SK-N-MC (cell line): ENCODE measurements at places on chromosomes 7 and 10.

DNA sequence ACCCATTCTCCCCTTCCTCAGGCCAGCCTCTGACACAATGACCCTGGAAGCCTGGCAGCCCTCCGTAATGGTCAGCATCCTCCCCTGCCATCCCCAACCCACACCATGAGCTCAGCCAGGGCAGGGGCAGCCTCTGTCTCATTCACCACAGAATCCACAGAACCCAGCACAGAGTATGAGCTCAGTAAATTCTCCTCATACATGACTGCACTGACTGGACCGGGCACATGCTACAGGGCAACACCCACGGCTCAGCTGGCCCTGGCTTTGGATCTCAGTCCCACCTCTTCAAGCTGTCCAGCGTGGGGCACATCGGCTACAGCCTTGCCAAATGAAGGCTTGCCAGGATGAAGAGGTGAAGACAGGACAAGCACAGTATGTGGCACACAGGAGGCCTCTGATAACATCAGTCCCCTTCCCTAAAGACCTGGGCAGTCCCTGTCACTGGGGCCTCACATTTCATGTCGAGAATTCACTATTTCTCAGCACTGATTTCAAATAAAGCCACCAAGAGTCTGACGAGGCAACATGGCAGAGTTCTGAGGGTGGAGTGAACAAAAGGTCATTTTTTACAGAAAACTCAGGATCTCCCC lies 7.9 kb downstream of the GPRIN2 start:
- DNase-seq, result no peak

GRCh38 chr7:4798706-4799235 lies 23.3 kb downstream of the AP5Z1 start:
- no peak for DNase-seq

- DNase-seq, result no peak
These were observed 213.6 kb upstream of the DPP6 start for GRCh38 chr7:153838591-153838990.

DNA sequence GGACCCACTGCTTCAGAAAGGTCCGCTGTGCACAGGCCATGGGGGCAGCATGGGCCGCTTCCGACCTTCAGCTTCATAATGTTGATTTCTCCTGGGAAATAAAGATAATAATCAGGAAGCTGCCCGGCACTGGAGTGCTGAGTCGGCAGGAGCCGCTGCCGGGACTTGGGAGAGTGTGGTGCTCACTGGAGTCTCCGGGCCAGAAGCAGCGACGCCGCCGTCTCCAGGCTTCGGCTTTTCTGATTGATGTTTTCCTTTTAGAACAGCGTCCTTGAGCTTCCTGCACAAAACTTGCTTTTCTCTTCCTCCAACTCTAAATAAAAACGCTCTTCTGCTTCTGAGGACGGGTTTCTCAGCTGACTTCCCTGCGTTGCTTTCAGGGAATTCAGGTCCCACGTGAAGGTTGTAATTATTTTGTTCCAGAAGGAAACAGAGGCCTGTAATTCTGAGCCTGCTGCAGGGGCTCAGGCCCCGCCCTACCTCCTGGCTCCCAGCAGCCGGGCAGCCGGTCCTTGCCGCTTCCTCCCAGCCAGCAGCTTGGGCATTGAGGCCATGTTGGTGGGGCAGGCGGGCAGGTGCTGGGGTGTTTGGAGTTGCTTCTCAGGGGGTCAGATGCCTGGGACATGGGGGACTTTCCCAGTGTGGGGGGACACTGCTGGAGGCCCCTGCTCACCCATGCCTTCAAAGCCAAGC lies 14.7 kb downstream of the PWWP2B start:
- DNase-seq, result no peak

- DNase-seq, result no peak
These were observed 111.7 kb upstream of the MBL2 start for GRCh38 chr10:52883996-52884871.
